ENCODE measurements at places on chromosomes 16 and 17.

GRCh38 chr16:75089486-75090202 lies 26.9 kb downstream of the LDHD start:
- no peak for DNase-seq

GRCh38 chr16:88448461-88449266 lies 4.4 kb upstream of the ZFPM1 start:
- no peak for DNase-seq

GRCh38 chr16:56457927-56458470 lies 6.6 kb downstream of the OGFOD1 start:
- no peak for DNase-seq

DNA sequence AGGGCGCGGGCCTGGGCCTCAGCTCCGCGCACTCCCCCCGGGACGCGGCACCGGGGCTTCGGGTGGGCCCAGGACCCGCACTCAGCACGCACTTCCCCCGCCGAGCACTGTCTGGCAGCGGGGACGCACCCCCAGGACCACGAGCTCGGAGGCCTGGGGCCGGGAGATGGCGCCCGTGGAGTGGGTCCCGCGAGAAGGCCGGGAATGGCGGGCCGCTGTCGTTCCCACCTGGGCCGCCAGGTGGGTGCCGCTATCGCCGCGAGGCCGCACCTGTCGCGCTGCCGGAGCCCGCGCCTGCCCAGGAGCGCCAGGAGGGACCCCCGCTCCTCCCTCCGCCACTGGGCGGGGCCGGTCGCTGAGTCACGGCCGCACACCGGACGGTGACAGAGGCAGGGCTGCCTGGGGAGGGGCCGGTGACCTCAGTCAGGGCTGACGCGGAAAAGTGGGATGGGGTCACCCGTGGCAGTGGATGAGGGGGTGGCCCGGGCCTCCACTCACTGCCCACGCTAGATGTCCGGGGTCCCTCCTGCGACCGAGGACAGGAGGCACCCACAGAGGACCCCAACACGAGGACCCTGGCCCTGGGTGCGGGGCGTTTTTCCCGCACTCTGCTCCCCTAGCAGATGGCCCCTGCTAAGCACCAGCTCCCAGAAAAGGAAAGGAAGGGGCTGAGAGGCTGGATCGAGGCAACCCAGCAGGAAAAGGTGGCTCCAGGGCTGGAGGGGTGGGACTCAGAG lies 6.9 kb upstream of the ACTG1 start:
- no peak for DNase-seq

GRCh38 chr16:79018650-79019429 lies 581.7 kb downstream of the MAF start:
- no peak for DNase-seq

GRCh38 chr17:19332371-19333131 lies 30.0 kb downstream of the B9D1 start:
- no peak for DNase-seq
